ENCODE measurements at places on chromosomes 5 and 9.
A peak's percentile ranks its signal among the peaks of the same experiment; 100 is the strongest.

GRCh38 chr9:105098370-105098769 lies 146.1 kb upstream of the SLC44A1 start:
- no peak for DNase-seq

DNA sequence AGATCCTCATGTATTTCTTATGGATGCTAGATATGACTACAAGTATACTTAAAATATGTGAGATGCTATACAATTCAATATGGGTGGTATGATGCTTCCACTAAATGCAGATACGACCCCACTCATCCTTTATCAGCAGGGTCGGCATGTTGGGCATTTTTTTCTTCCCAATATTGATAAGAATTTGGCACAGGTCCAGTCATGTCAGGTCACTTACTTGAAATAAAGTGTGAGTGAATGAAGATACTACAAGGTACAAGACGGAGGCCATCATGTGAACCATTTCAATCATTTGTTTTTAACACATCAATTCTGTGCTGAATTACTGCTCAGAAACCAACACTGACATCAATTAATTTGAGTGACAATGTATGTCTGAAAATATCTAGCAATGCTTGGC lies 146.9 kb upstream of the GNA14 start:
- no peak for DNase-seq

DNA sequence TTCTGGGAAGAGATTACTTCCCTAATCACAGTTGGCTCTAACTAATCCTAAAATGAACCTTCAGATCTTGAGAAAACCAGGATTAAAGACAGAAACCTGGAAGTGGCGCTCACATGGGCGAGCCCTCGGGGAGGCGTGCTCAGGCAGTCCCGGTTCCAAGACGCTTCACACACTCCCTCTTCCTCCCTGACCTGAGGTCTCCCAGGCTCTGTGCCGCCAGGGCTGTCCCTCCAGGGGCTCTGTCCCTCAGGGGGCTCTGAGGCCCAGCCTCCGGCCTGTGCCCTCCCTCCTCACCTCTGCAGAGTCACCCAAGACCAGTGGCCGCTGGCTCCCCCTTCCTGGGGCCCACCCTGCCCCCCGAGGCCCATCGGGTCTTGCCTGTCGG lies 10.2 kb downstream of the SLC9A3 start:
- no peak for DNase-seq

- DNase-seq, result no peak
Observed at GRCh38 chr9:105458404-105458803, 10.6 kb downstream of the FSD1L start.

GRCh38 chr5:177303121-177303924 lies at the start of the genes PRELID1 and RAB24:
Gene PRELID1 (plus strand): TSS chr5:177303799. CDS start chr5:177303986, 187 bp downstream.
Gene RAB24 (minus strand): TSS chr5:177303719. CDS start chr5:177303288, 431 bp downstream.
- DNase-seq, result peak; percentile 95

- DNase-seq, result no peak
Observed at GRCh38 chr5:77906806-77907205, 130.7 kb upstream of the TBCA start.

DNA sequence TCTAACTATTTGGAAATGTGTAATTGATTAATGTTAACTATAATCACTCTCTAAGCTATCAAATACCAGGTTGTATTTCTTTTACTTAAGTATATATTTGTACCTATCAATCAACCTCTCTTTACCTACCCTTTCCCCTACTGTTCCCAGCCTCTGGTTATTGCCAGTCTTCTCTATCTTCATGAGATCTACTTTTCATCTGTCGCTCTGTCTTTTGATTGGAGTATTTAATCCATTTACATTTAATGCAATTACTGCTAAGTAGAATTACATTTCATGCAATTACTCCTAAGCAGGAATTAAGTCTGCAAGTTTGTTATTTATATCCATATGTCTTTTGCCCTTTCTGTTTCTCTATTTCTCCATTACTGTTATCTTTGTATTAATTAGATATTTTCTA lies 148.1 kb downstream of the MAT2B start:
- DNase-seq, result no peak

- DNase-seq, result peak; percentile 64
Observed at GRCh38 chr5:74638970-74639806, 1.3 kb downstream of the ENC1 start.

DNA sequence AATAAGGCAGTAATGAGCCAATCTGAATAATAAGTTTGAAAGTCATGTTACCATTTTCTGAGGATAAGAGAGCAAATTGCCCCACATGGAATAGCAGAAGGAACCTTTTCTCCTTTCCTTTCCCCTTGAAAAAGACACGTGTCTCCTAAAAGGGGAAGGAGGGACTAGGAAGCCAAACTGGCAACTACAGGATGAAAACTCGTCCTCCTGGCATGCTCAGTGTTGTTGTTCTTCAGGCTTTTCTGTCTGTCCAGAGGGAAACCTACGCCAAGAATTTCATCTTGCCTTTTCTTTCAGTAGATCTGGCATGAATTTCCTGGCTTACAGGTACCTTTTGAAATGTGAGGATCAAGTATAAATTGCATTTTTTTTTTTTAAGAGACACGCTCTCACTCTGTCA lies 355.9 kb upstream of the TLE4 start:
- DNase-seq, result no peak

DNA sequence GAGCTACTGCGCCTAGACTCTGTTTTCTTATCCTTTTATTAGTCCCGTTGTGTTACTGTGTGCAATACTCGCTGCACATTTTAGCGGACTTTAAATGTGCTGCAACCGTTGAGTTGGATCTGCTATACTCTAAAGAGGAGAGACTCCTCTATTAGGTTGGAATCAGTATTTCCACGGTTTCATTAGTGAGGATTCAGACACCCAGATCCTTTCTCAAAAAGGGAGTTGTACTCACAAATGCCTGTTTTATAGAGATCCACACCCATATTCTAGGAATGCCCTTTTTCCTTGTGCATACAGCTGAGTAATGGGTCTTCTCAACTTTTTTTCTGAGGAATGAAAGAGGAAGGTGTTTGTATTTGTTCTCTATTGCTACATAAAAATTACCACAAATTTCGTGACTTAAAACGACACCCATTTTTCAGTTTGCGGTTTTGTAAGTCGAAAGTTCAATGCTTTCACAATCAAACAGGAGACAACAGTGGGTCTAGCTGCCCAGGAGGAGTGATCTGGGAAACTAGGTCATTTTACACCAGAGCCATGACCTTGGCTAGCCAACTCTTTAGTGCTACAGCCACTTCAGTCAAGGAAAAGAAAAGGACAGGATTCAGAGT lies 52.8 kb upstream of the SLC44A1 start:
- DNase-seq, result no peak

- no peak for DNase-seq
Observed at GRCh38 chr5:121396716-121397115, 455.0 kb upstream of the FTMT start.

DNA sequence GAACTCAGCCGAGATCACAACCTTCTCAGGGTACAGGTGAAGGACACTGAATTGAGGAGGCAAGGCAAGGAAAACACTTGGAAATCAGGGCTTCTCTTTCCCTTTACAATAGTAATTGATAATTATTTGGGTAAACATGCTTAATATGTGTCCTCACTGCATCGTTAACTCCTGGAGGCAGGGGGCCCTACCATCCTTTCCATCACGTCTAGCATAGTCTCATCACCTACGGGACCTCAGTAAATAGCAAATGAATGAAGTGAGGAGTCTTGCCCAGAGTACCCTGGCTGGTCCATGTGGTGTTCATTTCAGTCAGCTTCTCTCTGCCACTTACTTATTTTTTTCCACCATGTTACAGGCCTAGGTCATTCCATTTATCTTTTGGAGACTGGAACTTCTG lies 2.3 kb downstream of the F2RL1 start:
- no peak for DNase-seq

- DNase-seq, result no peak
Observed at GRCh38 chr9:21806644-21807043, 4.2 kb downstream of the MTAP start.
